Stimulated activated CD4-positive, alpha-beta T cell treated with anti-CD3 and anti-CD28 coated beads, Interleukin-1b, Interleukin-23, amount 100 ng/mL, for 24 hours (primary cell): ENCODE measurements at places on chromosomes 1 and 21.

DNA sequence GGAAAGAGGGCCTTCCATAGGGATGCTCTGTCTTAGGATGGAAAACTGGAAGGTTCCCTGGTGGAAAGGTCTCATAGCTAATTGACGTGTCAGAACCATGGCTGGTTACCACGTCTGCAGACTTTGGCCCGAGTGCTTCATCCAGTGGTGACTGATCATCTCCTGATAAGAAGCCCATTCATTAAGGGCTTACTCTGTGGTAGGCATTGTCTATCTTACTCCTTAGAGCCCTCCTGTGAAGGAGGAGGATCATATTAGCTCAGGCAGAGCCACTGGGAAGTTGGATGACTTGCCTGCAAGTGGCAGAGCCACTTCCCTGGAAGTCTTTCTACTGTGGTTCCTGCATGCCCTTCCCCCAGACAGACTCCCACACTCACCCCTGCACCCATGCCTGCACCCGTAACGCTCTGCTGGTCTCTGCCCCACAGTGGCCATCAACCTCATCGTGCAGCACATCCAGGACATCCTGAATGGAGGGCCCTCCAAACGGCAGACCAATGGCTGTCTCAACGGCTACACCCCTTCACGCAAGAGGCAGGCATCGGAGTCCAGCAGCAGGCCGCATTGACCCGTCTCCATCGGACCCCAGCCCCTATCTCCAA lies 79.9 kb downstream of the UCK2 start:
- no peak for DNase-seq

DNA sequence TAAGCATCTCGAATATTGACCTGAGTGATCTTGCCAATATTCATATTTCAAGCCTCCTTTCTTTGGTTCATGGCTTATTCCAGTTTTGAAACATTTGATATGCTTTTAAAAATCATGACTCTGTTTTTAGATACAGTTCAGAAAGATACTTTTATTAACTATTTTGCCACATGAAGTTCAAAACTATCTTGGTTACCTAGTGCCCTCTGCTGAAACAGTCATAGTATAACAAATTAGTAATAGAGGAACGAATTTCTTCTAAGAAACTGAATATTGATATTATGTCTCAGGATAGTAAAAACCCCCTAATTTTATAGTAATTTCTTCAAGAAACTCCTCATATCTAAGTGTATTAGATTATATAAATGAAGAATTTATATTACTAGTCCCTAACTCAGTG lies 52.6 kb upstream of the RC3H1 start:
- DNase-seq: no peak

DNA sequence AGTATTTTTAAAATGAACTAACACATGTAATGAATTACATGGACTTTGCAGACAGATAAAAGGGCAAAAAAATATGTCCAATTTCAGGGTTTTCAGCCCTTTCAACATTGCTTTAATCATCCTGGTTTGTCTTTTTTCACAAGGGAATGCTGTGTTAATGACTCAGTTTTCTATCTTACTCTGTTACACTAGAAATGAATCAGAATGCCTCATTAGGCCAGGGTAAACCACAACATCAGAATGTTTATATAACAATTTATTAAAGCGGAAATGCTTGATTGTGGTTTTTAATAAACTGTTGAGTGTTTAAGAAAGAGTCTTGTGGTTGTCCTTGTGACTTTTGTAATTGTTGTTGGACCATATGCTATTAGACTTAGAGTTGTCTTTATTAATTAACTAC lies 13.5 kb downstream of the GORAB start:
- DNase-seq: no peak

DNA sequence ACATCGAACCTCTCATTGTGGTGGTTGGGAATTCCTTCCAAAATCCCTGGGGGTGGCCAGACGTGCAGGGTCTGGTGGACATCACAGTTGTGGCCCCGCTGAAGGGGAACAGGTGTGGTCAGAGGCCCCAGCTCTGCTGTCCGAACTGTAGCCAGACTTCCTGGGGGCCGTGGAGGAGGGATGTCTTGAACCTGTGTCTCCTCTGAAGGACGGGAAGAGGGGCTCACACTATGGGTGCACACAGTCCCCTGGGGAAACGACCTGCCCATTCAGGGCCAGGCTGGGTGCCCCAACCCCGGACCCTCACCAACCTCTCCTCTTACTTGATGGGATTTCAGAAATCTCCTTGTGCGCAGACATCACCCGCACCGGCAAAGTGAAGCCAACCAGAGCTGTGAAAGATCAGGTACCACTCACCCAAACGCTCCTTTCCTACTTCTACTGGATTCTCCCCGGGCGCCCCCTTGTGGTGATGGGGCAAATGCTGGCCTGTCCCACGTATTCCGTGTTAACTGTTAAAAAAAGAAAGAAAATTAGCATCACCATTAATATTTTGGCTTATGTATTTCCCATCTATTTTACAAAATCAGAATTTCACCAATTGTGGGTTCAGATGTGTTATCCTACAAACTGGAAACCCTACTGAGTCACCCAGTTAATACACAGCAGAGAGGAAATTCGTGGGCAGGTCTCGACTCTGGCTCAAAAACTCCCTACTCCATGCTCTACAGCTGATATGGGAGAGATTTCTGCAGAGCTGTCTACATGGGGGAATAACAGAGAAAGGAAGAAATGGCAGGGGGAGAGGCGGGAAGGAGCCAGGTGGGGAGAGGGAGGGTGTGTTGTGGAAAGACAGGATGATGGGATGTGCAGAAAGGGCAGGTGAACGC lies 28.1 kb downstream of the PADI4 start:
- DNase-seq: peak; percentile 62

DNA sequence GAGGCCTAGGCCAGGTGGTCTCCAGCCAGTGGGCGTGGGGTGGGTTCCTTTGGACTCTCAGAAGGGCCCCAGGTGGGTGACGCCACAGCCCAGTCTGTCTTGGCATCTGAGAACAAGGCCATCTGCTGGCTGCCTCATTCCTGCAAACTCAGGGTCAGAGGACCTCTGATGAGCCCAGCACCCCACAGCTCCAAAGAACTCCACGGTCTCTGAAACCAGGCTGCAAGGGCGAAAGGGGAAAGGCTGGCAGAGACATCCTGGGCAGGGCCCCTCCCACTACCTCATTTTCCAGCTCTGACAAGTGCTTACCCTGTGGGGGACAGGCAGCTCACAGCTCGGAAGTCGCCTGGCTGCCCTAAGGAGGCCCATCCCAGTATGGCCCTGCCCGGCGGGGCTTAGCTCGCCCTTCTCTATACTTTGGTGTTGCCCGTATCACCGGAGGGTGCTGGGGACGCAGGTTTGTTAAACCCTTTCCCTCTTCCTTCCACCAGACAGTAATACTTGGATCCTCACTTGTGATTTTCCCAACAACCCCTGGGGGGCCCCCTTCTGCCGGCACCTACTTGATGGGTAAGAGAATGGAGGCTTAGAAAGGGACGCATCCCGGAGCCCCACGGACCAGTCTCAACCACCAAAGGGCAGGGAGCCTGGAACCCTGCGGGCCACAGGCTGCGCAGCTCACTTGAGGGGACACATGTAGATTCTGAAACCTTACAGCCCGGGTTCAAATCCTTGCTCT lies 10.9 kb upstream of the EDN2 start:
- no peak for DNase-seq

GRCh38 chr1:154423304-154423987 lies 18.3 kb downstream of the IL6R start:
- no peak for DNase-seq

DNA sequence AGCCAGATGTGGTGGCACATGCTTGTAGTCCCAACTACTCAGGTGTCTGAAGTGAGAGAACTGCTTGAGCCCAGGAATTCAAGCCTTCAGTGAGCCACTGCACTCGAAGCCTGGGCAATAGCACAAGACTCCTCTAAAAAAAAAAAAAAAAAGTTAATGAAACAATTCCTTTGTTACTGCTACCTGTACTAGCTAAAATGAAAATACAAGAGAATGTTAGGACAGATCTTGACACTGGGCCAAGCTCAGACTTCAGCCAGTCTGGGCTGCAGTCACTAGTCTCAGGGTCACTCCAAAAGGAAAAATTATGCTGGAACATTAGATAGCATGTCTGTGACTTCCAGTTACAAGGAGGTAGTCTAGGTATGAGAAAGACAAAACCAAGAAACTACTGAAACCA lies 56.5 kb downstream of the TRIM33 start:
- no peak for DNase-seq

- DNase-seq: no peak
Measured at GRCh38 chr21:36704281-36704957, 5.5 kb downstream of the SIM2 start.

DNA sequence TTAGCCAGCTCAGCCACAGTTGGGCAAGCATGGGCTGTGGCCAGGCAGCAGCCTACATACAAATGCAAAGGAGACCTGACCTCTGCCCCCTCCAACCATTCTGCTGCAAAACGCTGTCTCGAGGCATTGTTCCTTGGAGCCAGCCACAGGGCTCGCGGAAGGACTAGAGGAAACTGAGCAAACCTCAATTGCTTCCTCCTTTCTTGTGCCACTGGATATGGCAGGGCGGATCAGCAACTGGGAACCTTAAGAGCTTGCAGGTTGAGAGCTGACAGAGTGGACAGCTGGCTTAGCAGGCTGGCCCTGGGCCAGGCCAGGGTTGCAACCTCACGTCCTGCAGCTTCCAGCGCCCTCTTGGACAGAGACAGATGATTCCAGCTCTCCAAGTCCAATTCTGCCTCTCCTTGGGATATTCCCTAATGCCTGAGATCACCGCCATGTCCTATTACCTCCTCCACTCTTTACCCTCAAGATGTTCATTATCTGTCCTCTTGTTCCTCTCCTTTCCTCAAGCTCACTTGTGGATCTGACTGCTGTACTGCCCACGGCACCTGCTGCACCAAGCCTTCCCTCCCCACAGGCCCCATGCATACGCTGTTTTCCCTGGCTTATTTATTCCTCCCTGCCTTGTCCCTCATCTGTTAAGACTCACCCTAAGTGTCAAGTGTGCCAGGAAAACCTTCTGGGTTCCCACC lies 67.5 kb downstream of the SDC3 start:
- DNase-seq: no peak

- no peak for DNase-seq
Measured at GRCh38 chr1:107936498-107937481, 28.2 kb downstream of the VAV3 start.

DNA sequence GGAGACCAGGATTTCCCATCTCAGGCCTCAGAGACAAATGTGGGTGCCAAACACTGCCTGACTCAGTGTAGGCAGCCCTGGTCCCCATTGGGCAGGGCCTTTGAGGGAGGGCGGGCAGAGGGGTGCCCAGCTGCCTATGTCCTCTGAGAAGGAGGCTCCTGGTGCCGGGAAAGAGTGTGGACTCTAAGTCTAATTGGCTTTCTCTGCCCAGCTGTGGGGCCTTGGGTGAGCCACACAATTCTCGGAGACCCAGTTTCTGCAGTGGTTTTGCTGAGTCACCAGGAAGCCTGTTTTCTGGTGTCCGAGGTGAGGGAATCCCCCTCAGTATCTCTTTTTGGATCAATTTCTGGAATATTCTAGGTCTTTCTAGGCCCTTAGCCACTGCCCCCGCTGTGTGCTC lies 35.3 kb upstream of the ACTL8 start:
- DNase-seq: no peak
